ENCODE measurements at places on chromosomes 11 and 22. TPM values are rescaled to one million over a fixed set of nuclear protein-coding genes. Genes with fewer than 3 reads are reported as not detected.

Gene OR2AT4
- total RNA-seq, result not detected

Gene SLC22A6
- total RNA-seq, result not detected

Gene SLC17A6
- 0.24 TPM for total RNA-seq

Gene THYN1
- total RNA-seq, result 80.2 TPM

Gene MAJIN
- total RNA-seq, result not detected
